ENCODE measurements at places on chromosomes 13 and 19. TPM values are rescaled to one million over a fixed set of nuclear protein-coding genes. Genes with fewer than 3 reads are reported as not detected.

PTPRH gene
- 0.54 TPM for total RNA-seq

CCNA1 gene
- total RNA-seq, result 0.27 TPM

CYP4F2 gene
- total RNA-seq, result not detected

KLK15 gene
- not detected for total RNA-seq

CCDC159 gene
- total RNA-seq, result 20.5 TPM

C19orf18 gene
- total RNA-seq, result 1.7 TPM

ATXN8OS gene
- not detected for total RNA-seq

CYP2A6 gene
- total RNA-seq, result not detected

ZFP14 gene
- total RNA-seq, result 6.3 TPM

All from chondrocyte (in vitro differentiated cells).